T1000 (cell line): ENCODE measurements at places on chromosomes 16 and 17.

DNA sequence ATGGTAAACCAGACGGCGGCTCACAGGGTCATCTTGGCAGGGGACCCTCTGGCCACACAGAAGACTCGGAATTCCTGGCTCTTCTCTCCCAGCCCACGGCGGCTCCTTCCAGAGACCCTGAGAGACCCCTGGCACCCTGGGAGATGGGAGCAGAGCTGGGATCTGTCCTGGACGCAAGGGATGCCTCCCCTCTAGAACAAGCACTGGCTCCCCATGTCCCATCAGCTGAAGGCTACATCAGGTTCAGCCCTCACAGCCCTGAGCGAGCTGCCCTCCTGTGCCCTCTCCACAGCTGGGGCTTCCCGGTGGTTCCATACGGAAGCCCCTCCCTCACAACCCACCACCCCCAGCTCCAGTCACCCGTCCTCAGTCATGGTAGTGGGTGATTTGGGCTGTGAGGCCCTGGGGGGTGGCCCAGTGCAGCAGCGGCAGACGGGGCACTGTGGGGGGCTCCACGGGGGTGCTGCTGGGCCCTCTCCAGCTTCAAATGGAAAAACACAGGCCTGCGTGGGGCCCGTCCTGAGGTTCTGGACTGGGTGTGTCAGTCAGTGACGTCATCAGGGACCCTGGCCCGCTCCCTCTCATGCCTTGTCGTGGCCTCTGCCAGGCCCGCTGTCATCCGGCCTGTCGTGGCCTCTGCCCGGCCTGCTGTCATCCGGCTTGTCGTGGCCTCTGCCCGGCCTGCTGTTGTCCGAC, 13.0 kb upstream of the CBFA2T3 start:
- no peak for DNase-seq

DNA sequence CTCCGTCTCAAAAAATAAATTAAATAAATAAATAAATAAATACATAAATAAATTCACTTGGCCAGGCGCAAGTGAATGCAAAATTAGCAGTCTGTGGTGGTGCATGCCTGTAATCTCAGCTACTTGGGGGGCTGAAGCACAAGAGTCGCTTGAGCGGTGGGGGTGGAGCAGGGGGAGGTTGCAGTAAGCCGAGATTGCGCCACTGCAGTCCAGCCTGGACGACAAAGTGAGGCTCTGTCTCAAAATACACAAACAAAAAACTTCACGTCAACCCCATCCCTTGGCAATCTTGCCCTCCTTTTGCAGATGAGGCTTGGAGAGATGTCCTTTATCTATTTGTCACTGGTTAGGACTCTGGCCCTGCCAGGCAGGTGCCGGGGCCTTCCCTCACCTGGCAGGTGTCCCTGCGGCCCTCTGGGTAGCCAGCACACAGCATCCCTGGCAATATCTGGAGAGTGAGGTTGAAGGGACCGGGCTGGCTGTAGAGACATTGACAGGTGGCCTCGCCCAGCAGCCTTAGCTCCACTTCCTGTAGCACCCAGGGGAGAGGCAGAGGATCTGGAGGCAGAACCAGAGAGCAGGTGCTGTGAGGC, 4.4 kb downstream of the PRSS36 start:
- no peak for DNase-seq

GRCh38 chr17:32719689-32720088, 157.2 kb downstream of the MYO1D start:
- no peak for DNase-seq

- no peak for DNase-seq
Observed at GRCh38 chr17:50207315-50207714, 5.9 kb upstream of the COL1A1 start.

GRCh38 chr17:78715876-78716275, 66.2 kb downstream of the CYTH1 start:
- DNase-seq, result no peak

GRCh38 chr17:43766413-43767052, 7.9 kb upstream of the SOST start:
- no peak for DNase-seq
